Stimulated activated CD8-positive, alpha-beta memory T cell treated with anti-CD3 and anti-CD28 coated beads, Interleukin-15, amount 100 ng/mL, for 1 hour (primary cell): ENCODE measurements at places on chromosomes 7 and 10.
A peak's percentile ranks its signal among the peaks of the same experiment; 100 is the strongest.

DNA sequence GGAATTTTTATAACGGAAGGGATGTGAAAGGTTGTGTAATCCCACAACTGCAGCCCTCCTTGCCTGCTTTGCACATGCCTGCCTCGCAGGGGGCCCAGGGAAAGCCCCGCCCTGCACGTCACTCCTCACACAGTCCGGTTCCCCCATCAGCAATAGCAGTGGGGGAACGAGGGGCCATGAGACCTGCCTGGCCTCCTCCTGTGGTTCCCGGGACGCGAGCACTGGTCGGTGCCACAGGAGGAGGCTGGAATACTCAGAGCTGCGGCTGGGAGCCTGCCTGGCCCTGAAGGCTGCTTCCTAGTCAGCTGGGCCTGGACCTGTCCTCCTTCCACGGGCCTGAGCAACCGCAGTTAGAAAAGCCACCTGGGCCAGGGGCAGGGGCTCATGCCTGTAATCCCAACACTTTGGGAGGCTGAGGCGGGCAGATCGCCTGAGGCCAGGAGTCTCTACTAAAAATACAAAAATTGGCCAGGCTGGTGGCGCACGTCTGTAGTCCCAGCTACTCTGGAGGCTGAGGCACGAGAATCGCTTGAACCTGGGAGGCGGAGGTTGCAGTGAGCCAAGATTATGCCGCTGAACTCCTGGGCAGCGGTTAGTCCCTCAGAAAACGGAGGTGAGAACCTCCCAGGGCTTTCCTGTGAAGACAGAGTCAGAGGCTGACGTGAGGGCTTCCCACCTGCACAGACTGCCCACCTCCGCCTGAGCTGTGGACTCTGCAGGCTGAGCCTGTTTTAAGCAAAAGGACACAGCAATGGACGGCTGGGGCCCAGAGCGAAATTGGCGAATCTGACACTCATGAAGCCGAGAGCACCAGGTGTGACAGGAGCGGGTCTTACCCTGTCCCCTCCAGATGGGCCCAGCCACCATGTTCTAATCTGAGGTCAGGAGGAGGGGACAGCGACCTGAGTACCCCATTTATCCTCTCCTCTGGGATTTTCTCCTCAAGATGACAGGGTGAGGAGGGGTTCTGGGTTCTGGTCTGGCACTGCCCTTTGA, 52.9 kb downstream of the VIPR2 start:
- DNase-seq, result no peak

- DNase-seq, result no peak
Observed at GRCh38 chr10:92849234-92849525, 860 bp downstream of the EXOC6 start.

- DNase-seq, result peak; percentile 67
Observed at GRCh38 chr10:31928549-31929260, at the start of gene ARHGAP12. ARHGAP12 (minus strand) TSS chr10:31928831; CDS start chr10:31908855, 19,976 bp downstream.

DNA sequence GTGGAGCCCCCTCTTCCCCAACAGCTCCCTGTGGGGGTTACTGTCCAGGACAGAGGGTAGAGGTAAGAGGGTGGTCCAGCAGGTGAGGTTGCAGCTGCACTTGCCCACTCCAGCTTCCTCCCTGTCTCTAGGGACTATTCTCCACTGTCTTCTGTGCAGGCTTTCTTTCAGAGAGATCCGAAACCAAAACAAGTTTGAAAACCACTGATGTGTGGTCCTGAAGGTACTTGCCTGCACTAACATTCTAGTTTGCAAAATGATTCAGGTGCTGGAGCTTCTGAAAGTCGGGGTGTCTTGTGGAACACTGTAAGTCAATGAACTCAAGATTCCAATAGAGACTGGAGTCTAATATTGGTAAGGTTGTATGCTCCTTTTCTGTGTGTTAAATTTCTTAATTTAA, 63.1 kb downstream of the BLNK start:
- DNase-seq, result no peak

- DNase-seq, result no peak
Observed at GRCh38 chr10:7312488-7312857, 98.4 kb downstream of the SFMBT2 start.

GRCh38 chr10:86254081-86254480, 112.5 kb downstream of the GRID1 start:
- DNase-seq, result no peak

DNA sequence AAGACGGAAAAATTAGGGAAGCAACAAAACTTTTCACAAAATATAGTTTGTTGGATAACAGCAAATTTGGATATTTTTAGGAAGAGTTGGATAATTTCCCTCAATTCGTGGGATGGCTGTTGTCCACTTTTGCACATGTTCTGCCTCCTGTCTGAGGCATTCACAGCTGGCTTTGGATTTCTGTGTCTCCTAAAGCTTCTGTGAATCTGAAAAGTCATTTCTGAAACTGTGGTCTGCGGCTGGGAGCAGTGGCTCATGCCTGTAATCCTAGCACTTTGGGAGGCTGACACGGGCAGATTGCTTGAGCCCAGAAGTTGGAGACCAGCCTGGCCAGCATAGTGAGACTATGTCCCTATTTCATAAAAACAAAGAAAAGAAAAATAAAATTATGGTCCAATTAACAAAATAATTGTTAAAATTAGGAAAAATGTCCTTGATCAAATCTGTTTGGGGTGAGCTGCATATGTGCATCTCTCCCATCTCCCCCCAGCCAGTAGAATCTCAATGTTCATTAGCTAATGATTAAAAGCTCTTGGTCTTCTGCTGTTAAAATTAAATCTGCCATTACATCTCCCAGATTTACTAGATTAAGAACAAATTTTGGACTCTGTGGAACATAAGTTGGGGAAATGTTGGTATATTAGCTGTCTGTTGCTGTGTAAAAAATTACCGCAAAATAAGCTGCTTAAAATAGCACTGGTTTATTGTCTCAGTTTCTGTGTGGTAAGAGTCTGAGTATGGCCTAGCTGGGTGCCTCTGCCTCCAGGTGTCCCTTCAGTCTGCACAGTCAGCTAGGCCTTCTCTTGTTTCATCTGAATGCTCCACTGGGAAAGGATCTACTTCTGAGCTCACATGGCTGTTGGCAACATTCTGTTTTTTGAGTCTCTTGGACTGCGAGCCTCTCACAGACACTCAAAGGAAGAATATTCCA, 332.0 kb upstream of the FZD1 start:
- no peak for DNase-seq

DNA sequence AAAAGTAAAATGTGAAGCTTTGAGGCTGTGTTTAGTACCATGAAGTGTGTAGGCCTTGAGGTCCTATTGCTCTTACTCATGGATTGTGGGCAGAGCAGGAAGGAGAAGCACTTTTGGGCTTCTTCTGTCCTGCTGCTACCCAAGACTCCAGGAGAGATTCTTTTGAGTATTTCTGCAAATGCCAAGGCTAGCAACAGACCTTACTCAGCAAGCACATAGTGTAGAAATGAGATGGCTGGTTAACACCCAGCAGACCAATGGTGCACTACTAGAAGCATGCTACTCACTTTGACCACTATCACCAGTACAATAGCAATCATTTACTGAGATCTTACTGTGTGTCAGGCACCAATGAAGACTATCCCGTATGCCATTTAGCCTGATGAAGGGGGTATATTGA, 3.2 kb downstream of the PLPP4 start:
- no peak for DNase-seq

- DNase-seq, result no peak
Observed at GRCh38 chr7:81662531-81662930, 107.3 kb downstream of the HGF start.

DNA sequence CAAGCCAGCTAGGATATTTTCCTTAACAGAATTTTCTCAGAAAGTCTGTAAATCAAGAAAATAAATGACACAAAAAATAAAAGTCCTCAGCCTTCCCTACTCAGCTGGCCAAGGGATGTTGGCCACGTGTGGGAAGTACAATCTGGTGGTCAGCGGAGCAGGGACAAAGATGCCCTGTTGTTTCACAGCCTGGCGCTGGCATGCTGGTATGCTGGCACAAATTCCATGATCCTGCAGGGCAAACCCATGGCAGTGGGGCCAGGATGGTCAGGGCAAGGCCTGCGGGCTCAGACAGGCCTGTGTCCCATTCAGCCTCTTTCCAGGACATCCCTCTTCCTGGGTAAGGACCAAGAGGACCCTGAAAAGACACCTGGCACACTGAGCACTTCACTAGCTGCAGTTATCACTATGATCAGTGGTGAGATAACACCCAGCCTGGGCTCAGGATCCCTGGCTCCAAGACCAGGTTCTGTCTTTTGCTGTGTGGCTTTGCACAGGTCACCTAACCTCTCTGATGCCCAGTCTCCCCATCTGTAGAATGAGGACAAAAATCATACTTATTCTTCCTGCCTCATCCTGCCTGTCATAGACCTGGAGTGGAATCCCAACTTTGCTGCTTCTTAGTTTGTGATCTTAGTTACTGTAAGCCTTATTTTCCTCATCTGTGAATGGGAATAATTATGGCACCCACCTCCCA, 10.8 kb upstream of the HSPA12A start:
- DNase-seq, result no peak

GRCh38 chr7:101170617-101171441, 5.5 kb upstream of the VGF start:
- DNase-seq, result no peak

GRCh38 chr7:22127835-22128527, 182.3 kb upstream of the CDCA7L start:
- no peak for DNase-seq

GRCh38 chr7:70762696-70763095, 369.2 kb upstream of the GALNT17 start:
- no peak for DNase-seq

- DNase-seq, result no peak
Observed at GRCh38 chr7:1644341-1645070, 25.6 kb upstream of the ELFN1 start.

DNA sequence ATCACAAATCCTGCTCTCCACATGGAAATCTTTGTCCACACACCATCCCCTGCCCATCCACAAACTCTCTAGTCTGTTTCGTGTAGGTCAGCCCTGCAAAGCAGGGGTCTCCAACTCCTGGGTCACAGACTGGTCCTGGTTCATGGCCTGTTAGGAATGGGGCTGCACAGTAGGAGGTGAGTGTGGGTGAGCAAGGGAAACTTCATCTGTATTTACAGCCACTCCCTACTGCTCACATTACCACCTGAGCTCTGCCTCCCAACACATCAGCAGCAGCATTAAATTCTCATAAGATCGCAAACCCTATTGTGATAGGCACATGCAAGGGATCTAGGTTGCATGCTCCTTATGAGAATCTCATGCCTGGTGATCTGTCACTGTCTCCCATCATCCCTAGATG, 242.1 kb downstream of the FGFR2 start:
- no peak for DNase-seq

DNA sequence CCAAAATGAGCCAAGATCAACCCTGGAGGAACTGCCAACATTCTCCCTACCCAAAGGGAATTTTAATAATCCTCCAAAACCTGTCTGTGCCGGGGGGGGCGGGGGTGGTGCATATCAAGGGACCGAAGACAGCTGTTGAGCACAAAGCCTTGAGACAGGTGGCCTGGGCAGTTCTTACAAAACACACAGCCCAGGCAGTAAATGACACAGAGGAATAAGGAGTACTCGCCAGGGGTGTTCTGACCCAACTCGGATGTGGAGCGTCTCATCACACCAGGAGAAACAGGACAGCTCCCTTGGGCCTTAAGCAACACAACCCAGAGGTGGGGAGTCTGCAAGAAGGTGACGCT, 35.6 kb downstream of the PLAC9 start:
- DNase-seq, result no peak

DNA sequence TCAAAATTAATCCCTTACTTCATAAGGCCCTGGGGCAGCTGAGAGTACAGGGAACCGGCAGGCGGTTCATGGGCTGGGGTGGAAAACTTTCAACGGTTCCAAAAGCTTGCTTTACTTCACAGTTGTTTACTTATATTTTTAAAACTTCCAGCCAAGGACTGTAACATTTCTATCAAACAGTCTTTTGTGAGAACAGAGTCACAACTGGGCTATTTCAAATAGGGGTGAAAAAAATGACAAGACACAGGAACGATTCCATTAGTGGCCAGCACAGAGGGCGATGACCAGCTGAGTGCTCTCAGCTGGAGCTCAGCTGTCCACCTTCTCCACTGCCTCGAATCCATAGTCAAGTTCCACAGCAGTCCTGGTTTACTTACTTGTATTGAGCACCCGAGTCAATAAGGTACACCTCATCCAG, 48.2 kb downstream of the XPNPEP1 start:
- no peak for DNase-seq

DNA sequence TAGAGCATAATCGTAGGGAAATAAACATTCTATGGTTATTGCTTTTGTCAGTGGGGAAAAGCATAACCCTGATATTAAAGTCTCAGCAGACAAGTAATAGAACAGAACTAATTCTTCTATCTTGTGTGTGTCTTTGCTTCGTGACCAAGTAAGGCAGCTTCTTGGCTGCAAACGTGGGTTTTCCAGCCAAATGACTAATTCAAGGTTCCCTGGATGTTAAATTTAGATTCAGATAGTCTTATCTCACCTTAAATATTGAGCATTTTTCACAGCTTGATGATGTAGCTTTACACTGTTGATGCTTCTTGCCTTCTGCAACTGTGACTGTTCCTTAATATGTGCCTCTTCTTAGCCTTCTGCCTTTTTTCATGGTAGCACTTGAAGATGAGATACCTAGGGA, 113.0 kb downstream of the EXOC4 start:
- no peak for DNase-seq

DNA sequence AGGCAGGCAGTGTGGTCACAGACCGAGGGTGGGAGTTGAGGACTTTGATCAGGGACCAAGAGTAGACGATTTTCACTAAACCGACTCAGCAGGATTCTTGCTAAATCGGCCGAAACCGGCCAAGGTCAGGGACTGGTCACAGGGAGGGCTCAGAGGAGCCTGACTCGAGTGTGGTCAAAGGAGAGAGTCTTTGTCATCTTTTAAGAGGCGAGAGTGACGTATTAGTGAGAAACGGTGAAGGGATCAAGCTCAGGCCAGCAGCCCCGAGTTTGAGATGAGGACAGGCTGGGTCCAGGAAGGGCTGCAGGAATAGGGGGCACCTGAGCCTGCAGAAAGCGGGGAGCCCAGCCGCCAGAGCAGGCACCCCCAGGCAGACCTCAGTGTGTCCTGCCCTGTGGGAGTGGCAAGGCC, 41.6 kb upstream of the FAM20C start:
- DNase-seq, result no peak

DNA sequence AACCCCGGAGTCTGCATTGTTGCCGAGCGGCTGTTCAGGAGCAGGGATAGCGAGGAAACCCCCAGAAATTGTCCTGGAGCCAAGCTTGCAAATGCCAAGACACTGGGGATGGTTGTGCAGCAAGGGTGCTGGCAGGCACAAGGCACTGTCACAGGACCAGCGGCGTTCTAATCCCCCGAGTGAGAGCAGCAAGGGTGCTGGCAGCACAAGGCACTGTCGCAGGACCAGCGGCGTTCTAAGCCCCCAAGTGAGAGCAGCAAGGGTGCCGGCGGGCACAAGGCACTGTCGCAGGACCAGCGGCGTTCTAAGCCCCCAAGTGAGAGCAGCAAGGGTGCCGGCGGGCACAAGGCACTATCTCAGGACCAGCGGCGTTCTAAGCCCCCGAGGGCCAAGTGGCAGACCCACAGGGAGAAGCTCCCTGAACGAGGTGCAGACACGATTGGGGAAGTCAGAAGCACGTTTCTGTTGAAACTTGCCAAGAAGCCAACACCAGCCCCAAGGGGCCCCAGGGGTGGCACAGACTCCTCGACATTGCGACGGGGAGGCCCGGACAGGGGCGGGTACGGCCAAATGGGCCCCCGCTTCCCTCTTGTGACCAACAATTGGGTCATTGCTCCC, 40.4 kb upstream of the INPP5A start:
- DNase-seq, result no peak

- no peak for DNase-seq
Observed at GRCh38 chr7:4779118-4779517, 3.7 kb downstream of the AP5Z1 start.

- no peak for DNase-seq
Observed at GRCh38 chr10:48742891-48743860, 58.5 kb downstream of the WDFY4 start.
